Heart left ventricle (tissue), 16 donors: ENCODE measurements at places on chromosomes 3 and 15. TPM values are rescaled to one million over a fixed set of nuclear protein-coding genes. Genes with fewer than 3 reads are reported as not detected.

- H3K4me3 ChIP-seq: no peak overlapping the region
- no peak overlapping the region for H3K27ac ChIP-seq
- H3K36me3 ChIP-seq: no peaks in the 10 kb centered on the region
Measured at GRCh38 chr15:89825271-89825940, 10.8 kb upstream of the ANPEP start.

DNA sequence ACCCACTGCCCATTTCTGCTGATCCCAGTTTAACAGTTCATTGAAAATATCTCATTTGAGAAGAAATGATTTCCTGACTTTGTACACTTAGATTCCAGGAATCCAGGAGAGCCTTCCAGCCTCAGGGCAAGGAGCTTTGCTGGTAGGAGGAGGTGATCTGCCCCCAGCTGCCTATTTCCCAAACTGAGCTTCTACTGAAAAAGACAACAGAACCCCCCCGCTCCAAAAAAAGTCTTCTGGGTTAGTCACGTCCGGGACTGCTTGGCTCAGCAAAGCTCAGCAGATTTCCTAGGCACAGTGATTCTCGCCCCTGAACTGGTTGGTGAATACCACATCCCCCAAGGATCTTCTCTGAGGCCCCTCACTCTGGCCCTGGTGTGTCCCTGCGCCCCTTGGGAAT, 13.1 kb downstream of the SLC6A6 start:
- DNase-seq: no peak
- no peak overlapping the region for H3K27ac ChIP-seq
- peaks cover 42% of the 10 kb centered on the region for H3K36me3 ChIP-seq
- H3K27me3 ChIP-seq: no peaks in the 10 kb centered on the region
- H3K4me1 ChIP-seq: peaks cover 9% of the 10 kb centered on the region
- H3K4me3 ChIP-seq: no peak overlapping the region

- DNase-seq: no peak
- H3K27me3 ChIP-seq: no peaks in the 10 kb centered on the region
- H3K36me3 ChIP-seq: no peaks in the 10 kb centered on the region
- no peaks in the 10 kb centered on the region for H3K4me1 ChIP-seq
- H3K4me3 ChIP-seq: no peak overlapping the region
Measured at GRCh38 chr3:99049164-99049563, 147.7 kb upstream of the DCBLD2 start.

- H3K4me3 ChIP-seq: no peak overlapping the region
- no peaks in the 10 kb centered on the region for H3K36me3 ChIP-seq
- H3K4me1 ChIP-seq: no peaks in the 10 kb centered on the region
- H3K27me3 ChIP-seq: no peaks in the 10 kb centered on the region
- no peak overlapping the region for H3K27ac ChIP-seq
Measured at GRCh38 chr3:159401069-159401468, 587.6 kb upstream of the IL12A start.

DNA sequence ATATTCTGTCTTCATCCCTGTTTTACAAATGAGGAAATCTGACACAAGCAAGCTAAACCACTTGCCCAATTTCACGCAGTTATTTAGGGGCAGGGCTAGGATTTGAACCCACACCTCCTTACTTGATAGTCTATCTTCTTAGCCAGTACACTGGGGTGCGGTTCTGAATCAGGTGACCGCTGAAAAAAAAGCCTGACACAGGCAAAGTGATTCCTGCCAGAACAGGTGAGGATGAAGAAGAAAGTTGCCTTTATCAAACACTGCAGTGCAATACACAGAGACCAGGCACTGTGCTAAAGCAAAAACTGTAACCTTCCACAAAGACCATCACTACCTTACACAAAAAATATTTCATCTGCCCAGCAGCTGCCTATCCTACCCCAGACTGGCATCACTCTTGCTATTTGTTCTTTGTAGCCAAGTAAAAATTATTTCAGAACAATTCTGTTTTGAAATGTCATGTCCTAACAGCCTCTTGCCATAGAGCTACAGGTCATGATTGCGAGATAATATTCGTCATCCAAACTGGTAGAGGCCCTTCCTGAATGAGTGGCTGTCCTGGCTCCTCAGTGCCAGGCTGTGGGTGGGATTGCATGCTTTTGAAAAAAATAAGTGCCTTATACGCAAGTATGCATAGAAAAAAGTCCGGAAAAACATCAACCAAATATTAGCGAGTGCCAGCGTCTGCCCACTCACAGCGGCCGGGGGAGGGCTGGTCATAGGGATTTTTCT, 142.3 kb upstream of the TPM1 start:
- DNase-seq: no peak
- H3K4me1 ChIP-seq: peaks cover 22% of the 10 kb centered on the region
- no peak overlapping the region for H3K4me3 ChIP-seq
- peak overlapping the region; percentile 82 for H3K27ac ChIP-seq
- no peaks in the 10 kb centered on the region for H3K27me3 ChIP-seq

DNA sequence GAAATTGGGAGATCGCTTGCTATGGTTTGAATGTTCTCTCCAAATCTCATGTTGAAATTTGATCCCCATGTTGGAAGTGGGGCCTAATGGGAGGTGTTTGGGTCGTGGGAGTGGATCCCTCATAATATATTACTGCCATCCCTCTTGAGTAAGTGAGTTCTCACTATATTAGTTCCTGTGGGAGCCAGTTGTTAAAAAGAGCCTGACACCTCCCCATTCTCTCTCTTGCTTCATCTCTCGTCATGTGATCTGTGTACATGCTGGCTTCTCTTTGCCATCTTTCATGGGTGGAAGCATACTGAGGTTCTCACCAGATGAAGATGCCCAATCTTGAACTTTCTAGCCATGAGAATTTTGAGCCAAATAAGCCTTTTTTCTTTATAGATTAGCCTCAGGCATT, 43.0 kb upstream of the IL20RB start:
- no peaks in the 10 kb centered on the region for H3K4me1 ChIP-seq
- DNase-seq: no peak
- H3K4me3 ChIP-seq: no peak overlapping the region
- no peak overlapping the region for H3K27ac ChIP-seq
- H3K36me3 ChIP-seq: no peaks in the 10 kb centered on the region

Gene PRTG
- total RNA-seq: 0.75 TPM

Gene FBLN2
- 118 TPM for total RNA-seq

Gene ACKR4
- 2.0 TPM for total RNA-seq

- H3K4me3 ChIP-seq: no peak overlapping the region
- no peaks in the 10 kb centered on the region for H3K27me3 ChIP-seq
- H3K4me1 ChIP-seq: no peaks in the 10 kb centered on the region
Measured at GRCh38 chr15:88498996-88499395, 31.5 kb downstream of the MRPS11 start.

GRCh38 chr15:84645496-84645895, 8.6 kb downstream of the WDR73 start:
- DNase-seq: no peak
- H3K27me3 ChIP-seq: no peaks in the 10 kb centered on the region
- H3K36me3 ChIP-seq: peaks cover 100% of the 10 kb centered on the region
- peaks cover 17% of the 10 kb centered on the region for H3K4me1 ChIP-seq
- no peak overlapping the region for H3K4me3 ChIP-seq
- H3K27ac ChIP-seq: no peak overlapping the region

GRCh38 chr15:38054488-38054887, 120.0 kb downstream of the TMCO5A start:
- no peaks in the 10 kb centered on the region for H3K4me1 ChIP-seq
- H3K36me3 ChIP-seq: no peaks in the 10 kb centered on the region
- no peaks in the 10 kb centered on the region for H3K27me3 ChIP-seq
- H3K4me3 ChIP-seq: no peak overlapping the region
- no peak overlapping the region for H3K27ac ChIP-seq

DNA sequence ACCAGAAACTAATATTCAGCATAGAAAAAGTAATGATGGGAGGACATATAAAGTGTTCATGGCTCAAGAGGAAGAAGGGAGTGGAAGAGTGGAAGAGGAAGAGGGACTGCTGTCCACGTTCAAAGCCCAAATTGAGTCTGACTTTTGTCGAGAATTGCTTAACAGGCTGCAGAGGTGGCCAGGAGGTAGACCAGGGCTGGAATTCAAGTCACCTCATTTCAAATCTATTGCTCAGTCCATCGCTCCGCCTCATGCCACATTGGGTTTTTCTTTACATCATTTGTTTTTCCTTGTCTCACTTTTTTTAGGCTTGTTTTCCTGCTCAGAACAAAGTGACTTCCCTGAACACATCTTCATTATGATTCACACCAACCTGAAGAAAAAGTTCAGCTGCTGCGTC, 97.0 kb downstream of the RPL39L start:
- peaks cover 63% of the 10 kb centered on the region for H3K4me1 ChIP-seq
- H3K27ac ChIP-seq: no peak overlapping the region
- H3K4me3 ChIP-seq: no peak overlapping the region
- H3K27me3 ChIP-seq: no peaks in the 10 kb centered on the region

Gene IGSF11
- 0.32 TPM for total RNA-seq

- no peak overlapping the region for H3K27ac ChIP-seq
- no peaks in the 10 kb centered on the region for H3K27me3 ChIP-seq
- no peak overlapping the region for H3K4me3 ChIP-seq
- H3K36me3 ChIP-seq: no peaks in the 10 kb centered on the region
Measured at GRCh38 chr15:22806664-22807063, 20.2 kb downstream of the NIPA1 start.

Gene SEMA3G
- 13.6 TPM for total RNA-seq

Gene SCG3
- total RNA-seq: not detected

Gene CIP2A
- 1.2 TPM for total RNA-seq

DNA sequence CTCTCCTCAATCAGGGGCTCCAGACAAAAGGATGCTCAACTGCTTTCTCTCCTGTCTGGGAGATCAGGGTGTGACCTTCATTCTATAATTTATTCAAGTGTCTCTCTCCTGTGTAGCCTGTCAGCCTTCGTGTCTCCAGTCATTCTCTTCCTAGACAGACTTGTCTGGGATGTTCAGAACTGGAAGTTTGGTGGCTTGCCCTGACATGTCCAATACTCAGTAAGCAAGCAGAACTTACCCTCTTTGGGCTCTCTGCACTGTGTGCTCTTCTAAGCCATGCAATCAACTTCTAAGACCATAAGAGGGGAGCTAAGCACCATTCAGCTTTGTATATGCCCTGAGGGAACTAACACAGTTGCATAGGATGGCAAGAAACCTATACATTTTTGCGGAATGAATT, 14.1 kb downstream of the ACKR2 start:
- H3K36me3 ChIP-seq: no peaks in the 10 kb centered on the region
- no peak overlapping the region for H3K27ac ChIP-seq

DNA sequence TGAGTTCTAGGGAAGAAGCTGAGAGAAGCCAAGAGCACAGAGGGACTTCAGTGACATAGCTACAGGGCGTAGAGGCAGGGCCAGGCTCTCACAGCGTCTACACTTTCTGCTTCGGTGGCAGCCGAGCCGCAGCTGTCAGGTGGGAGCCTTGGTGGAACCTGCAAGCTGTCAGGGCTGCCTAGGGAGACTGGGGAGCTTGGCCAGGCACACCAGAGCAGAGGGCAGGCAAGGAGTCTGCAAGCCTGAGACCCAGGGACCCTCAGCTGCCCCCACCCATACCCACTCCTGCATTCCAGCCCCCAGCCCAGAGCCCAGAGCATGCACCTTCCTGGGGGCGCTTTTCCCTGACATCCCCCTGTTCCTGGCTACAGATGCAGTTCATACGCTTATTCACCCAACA, 13.4 kb upstream of the KLF15 start:
- H3K36me3 ChIP-seq: no peaks in the 10 kb centered on the region
- no peak overlapping the region for H3K4me3 ChIP-seq
- no peak overlapping the region for H3K27ac ChIP-seq

DNA sequence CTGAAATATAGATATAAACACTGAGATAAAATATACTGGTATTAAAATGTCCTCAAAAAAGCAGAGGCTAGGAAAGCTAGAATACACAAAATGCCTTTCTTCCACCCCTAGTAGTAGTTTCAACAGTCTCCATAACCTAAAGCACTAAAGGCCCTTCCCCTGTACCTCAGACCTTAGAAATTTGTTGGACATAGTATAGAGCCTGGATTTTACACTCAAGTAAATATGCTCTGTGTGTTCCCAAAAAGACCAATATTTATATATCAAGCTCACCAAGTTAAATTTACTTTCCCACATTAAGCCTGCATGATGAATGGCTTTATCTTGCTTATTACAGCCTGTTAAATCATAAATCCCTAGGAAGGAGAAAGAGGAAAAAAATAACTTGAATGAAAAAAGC, 378.7 kb upstream of the AZI2 start:
- H3K27ac ChIP-seq: no peak overlapping the region
- no peaks in the 10 kb centered on the region for H3K4me1 ChIP-seq
- no peaks in the 10 kb centered on the region for H3K36me3 ChIP-seq
- no peak for DNase-seq

GRCh38 chr3:10480871-10481378, 24.5 kb downstream of the ATP2B2 start:
- H3K4me1 ChIP-seq: no peaks in the 10 kb centered on the region
- H3K36me3 ChIP-seq: no peaks in the 10 kb centered on the region
- H3K27me3 ChIP-seq: no peaks in the 10 kb centered on the region
- no peak for DNase-seq

Gene LDHAL6B
- not detected for total RNA-seq

- H3K36me3 ChIP-seq: no peaks in the 10 kb centered on the region
- no peaks in the 10 kb centered on the region for H3K27me3 ChIP-seq
Measured at GRCh38 chr15:59384507-59384906, 11.8 kb upstream of the MYO1E start.

GRCh38 chr3:365268-365667, 168.7 kb downstream of the CHL1 start:
- H3K4me1 ChIP-seq: no peaks in the 10 kb centered on the region
- no peaks in the 10 kb centered on the region for H3K27me3 ChIP-seq
- no peak overlapping the region for H3K27ac ChIP-seq
- no peak for DNase-seq

DNA sequence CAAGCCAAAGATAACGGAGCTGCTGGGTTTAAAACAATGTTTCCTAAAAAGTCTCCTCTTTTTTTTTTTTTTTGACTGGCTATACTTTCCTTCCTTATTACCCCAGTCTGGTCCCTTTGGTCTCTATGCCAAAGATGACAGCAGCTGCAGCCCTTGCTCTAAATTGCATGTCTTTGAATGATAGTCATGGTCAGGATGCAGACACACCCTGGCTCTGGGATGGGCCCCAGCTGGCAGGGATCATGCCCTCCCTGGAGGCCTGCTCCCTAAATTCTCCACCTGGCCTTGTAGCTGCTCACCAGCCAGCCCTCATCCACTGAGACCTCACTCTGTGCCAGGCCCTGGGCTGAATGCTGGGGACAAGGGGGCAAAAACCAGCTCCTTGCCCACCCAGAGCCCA, 95.8 kb downstream of the MESD start:
- no peaks in the 10 kb centered on the region for H3K27me3 ChIP-seq
- H3K4me1 ChIP-seq: no peaks in the 10 kb centered on the region
- H3K27ac ChIP-seq: no peak overlapping the region

DNA sequence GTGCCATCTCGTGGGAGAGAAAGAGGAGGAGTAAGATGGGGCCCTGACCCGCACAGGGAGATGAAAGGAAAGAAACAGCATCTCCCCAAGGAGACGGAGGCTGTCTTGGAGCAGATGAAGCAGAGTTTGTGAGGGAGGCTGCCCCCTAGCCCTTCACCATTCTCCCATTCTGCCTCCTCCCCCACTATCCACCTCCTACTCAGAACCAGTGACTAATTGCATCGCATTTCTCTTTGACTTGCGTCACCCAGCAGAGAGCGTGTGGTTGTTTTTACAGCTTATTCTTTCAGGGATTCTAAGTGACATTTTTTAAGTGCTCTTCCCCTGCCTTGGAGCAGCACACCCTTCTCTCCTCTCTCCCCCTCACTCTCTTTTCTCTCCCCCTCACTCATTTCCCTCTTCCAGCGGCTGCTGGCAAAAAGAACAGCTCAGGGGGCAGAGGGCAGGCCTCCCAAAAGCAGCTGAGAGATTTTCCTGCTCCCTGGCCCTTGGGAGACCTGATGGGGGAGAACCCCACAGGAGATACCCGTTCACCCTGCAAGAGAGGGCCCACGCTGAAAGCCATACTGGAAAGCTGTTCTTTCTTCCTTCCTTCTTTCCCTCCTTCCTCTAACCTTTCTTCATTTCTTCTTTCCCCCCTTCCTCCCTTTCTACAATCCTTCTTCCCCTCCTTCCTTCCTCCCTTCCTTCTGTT, 91.8 kb downstream of the MRPL46 start:
- peak overlapping the region; percentile 9 for H3K27ac ChIP-seq
- no peaks in the 10 kb centered on the region for H3K36me3 ChIP-seq
- no peaks in the 10 kb centered on the region for H3K27me3 ChIP-seq
